ENCODE measurements at places on chromosomes 6 and 20.

DNA sequence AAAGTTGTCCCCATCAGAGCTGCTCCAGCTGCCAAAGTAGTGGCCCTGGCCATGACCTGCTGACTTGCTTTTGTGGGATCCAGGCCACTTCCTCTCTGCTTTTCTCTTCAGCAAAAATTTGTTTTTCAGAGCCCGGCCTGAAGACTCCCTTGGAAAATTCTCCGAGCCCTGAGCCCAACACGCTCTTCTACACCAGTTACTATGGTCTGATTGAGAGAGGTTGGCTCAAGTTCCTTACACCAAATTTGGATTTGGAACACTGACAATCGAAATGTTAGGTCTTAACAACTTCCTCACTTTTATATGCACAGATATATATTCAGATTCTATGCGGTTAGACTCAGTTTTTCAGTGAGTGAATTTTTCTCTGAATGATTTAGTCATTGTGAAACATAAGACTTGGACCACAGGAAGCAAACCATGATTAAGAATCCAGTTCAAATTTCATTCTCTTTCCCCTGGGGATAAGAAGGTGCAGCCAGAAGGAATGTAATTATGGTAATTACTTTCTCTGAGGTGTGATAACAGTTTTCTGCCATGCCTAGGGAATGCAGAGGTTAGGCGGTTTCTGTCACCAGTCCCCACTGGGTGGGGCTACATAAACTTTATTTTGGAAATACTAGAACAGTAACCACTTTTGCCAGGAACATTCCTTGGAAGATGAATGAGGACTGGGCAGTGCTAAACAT is 365.2 kb downstream of the SYNE1 start:
- DNase-seq, result peak; percentile 74

GRCh38 chr6:145009711-145010110 is 724.6 kb downstream of the UTRN start:
- DNase-seq, result peak; percentile 16

DNA sequence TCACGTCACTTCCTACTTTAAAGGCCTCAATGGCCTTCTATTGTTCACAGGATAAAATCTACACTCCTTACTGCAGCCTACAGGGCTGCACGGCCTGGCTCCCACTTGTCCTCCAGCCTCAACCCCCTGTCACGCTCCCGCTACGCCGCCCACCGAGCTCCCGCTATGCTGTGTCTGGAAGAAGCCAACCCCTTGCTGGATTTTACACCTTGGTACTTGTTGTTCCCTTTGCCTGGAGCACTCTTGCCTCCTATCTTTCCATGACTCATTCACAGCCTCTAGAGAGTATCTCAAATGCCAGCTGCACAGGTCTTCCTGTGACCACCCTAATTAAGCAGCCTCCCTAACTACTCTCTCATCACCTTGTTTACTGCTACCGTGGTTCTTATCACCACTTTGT is 259.9 kb downstream of the PRKN start:
- DNase-seq, result no peak

GRCh38 chr6:90435207-90435899 is 138.7 kb upstream of the BACH2 start:
- no peak for DNase-seq

DNA sequence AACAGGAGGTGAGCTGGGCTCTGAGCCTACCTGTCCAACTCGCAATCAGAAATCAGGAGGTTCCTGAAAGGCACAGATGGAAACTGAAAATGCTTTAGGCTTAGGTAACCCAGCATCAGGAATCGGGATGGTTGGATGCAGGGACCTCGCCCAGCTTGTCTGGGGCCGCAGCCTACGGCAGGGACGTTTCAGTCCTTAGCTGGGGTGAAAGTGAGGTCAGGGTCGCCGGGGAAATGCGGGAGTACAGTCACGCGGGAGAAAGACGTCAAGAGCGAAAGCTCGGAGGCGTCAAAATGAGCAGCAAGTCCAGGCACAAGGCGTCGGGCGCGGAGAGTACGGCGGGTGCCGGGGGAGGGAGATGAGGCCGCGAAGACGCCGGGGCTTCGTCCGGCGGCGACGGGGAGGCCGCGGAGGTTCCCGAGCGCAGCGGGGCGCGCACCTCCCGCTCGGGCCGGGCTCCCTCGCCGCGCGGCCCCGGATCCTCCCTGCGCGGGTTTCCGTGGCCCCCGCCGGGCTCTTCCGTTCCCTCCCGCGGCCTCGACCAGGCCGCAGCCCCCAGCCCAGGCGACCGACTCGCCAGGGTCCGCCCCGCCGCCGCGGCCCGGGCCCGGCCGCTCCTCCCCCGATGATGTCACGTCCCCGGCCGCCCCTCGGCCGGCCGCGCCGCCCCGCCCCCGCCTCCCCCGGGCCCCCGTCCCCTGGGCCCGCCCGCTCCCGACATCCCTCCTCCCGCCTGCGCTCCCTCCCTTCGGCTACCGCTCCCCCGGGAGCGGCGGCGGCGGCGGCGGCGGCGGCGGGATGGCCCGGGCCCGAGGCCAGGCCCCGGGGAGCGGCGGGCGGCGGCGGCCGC is at the start of gene EBF4:
Gene EBF4, plus strand, starts transcription at position 745 of the 850 bp plus-strand sequence. CDS start 866 bp downstream, outside the sequence.
- DNase-seq, result no peak

- peak; percentile 99 for DNase-seq
These were observed at the start of gene TBX18 for GRCh38 chr6:84764332-84765049. Gene TBX18 (minus strand): TSS chr6:84764598. CDS start chr6:84764181, 417 bp downstream.

GRCh38 chr6:166307082-166308032 is 835 bp downstream of the PRR18 start:
- DNase-seq, result no peak

DNA sequence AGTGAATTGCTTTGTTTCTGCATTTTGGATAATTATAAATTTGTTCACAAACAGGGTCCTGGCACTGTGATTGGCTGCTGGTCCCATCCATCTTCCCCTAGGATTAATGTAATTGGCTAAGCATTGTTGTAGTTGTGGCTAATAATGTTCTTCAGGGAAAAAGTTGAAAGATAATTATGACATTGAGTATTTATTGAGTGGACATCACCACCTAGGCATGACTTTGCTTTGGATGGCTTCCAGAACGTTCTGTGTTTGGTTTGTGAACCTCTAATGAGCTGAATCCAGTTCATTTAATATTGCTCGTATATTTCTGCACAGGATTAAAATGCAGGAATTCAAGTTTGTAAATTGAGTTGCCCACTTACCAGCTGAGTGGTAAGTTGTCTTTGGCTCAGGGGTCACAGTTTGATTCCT is 55.1 kb downstream of the ARID1B start:
- DNase-seq, result peak; percentile 67

- DNase-seq, result no peak
These were observed 7.6 kb downstream of the ZNF451 start for GRCh38 chr6:57097596-57097995.

- DNase-seq, result no peak
These were observed 38.8 kb downstream of the CPNE5 start for GRCh38 chr6:36800223-36801076.

GRCh38 chr6:164507206-164507940 is 802.0 kb downstream of the C6orf118 start:
- DNase-seq, result no peak

DNA sequence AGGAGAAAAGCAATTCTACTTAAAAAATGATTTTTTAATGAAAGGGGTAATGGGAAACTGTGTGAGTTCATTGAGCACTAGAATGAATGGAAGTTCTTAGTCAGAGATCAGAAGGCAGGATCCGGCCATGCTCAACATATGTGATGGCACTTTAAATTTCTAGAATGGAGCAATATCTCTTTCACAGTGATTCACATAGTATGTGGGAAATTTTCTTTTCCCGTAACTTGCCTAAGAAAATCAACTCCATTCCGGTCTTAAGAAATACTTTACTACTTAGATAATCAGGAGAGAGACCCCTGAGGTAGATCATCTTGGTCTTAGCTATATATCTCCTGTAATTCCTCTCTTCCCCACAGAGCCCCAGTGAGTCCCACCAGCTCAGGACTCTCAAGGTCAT is 131.8 kb downstream of the SCML4 start:
- peak; percentile 41 for DNase-seq

GRCh38 chr6:155245831-155246230 is 18.0 kb upstream of the CLDN20 start:
- DNase-seq, result no peak

- no peak for DNase-seq
These were observed 860 bp downstream of the DEFB124 start for GRCh38 chr20:31474097-31474436.

- no peak for DNase-seq
These were observed 6.0 kb downstream of the DLGAP4 start for GRCh38 chr20:36311854-36312723.

GRCh38 chr6:14912226-14912625 is 333.6 kb upstream of the JARID2 start:
- DNase-seq, result no peak

DNA sequence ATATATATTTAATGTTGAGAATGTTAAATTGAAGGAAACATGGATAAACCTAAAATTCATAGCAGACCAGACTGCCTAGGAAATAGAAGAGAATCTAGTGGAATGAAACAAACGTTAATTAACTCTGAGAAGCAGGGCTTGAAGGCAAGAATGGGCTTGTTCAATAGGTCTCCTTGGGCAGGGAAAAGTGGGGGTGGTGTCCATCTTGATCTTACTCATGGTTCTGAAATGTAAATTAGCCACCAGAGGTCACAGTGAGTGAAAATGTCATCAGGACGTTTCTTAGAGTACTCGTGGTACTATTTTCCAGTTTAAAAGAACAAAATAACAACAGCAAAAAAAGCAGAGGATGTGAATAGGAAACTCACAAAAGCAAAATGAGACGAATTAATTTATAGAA is 66.8 kb upstream of the BTBD3 start:
- peak; percentile 20 for DNase-seq

- DNase-seq, result no peak
These were observed 185.0 kb upstream of the SGK1 start for GRCh38 chr6:134502614-134503549.

GRCh38 chr20:63381781-63382431 is 20.8 kb upstream of the CHRNA4 start:
- no peak for DNase-seq

DNA sequence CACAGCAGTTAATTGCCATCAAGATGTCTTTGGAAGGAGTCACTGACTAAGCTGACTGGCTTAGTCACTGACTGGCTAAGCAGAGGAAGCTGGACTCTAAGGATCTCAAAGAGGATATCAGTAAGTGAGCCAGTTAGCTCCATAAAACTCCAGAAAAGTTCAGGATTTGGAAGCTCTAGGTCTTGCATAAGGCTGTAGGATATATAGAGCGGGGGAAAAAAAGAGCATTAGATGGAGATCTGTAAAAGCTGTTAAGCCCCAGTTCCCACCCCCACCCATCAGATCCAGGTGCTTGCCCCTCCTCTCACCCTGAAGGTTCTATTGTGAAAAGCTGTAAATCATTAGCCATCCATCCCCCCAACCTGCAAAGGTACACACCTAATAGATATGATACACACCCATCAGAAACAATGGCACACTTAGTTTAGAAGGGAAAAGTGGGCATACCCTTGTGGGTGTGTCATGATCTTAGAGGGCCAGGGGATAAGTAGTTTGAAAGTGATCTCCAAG is 32.2 kb downstream of the CARMIL1 start:
- peak; percentile 40 for DNase-seq

DNA sequence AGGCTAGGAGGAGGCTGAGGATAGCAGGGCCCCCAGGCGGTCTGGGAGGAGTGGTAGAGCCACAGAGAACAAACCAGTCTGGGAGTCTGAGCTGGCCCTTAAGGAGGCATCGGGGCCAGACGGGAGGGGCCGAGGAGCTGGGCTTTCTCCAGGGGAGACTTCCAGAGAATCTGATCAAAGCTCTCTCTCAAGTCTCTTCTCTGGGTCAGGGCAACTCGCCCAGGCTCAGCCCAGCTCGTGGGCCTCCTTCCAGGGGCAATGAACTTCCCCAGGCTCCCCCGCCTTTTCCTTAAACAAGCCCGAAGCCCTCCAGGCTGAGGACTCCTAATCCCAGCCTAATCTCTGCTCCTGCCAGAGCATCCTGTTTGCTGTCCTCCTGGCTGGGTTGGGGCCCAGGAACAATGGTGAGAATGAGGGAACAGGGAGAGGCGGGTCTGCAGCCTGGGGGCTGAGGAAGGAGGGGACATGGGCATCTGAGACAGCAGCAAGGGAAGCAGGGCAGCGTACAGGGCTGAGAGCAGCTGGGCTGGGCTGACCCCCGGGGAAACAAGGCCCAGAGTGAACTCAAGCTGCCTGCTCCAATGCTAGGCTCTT is 173.6 kb downstream of the ANKRD60 start:
- peak; percentile 19 for DNase-seq

GRCh38 chr20:51043811-51044210 is 20.9 kb upstream of the KCNG1 start:
- DNase-seq, result peak; percentile 49

GRCh38 chr6:149847939-149848267 is 16.3 kb downstream of the LRP11 start:
- no peak for DNase-seq

GRCh38 chr6:119978274-119978889 is 628.8 kb upstream of the MAN1A1 start:
- DNase-seq, result peak; percentile 49

- DNase-seq, result no peak
These were observed 23.2 kb upstream of the PNPLA1 start for GRCh38 chr6:36246506-36247268.

All from astrocyte of the spinal cord (primary cell).